Stimulated activated CD4-positive, alpha-beta T cell treated with anti-CD3 and anti-CD28 coated beads, Interleukin-12 subunit alpha, Interleukin-12 subunit beta, amount 100 ng/mL, for 48 hours (primary cell): ENCODE measurements at places on chromosomes 4 and X.

- no peak for DNase-seq
Measured at GRCh38 chrX:41703574-41704029, 14.8 kb downstream of the GPR34 start.

- no peak for DNase-seq
Measured at GRCh38 chr4:39544580-39545315, 17.5 kb upstream of the UGDH start.

GRCh38 chr4:30945586-30945985 lies 225.4 kb downstream of the PCDH7 start:
- DNase-seq: no peak

- DNase-seq: no peak
Measured at GRCh38 chr4:171342646-171343045, 470.6 kb upstream of the GALNTL6 start.

DNA sequence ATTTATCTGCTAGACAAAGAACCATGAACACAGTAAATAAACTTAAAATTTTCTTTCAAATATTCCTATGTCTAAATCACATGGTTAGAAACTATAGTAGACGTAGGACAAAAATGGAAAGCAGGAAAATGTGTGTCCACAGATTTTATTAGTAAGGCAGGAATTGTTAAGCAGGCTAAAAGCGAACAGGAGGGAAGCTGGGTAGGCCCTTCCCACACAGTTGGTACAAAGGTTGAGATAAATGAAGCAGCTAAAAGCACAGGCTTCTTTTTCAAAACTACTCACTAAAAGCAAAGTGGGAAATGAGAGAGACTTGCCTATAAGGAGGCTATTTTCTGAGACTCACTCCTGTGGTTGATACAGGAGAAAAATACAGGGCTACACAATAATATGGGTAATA lies 108.1 kb upstream of the PABPC4L start:
- DNase-seq: no peak

DNA sequence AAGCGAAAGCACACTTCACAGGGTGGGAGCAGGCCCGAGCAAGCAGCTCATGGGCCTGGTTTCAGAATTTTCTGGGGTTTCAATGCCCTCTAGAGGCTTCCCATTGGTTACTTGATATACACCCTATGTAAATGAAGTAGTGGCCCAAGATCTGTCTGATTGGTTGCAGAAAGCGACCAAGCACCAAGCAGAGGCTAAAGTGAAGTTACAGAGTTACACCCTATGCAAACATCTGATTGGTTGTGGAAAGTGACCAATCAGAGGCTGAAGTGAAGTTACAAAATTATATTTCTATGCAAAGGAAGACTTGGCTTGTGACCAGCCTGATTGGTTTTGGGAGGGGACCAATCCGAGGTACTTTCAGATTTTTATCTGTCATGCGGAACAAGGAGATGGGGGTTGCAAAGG lies 8.2 kb downstream of the FHIP1A start:
- DNase-seq: no peak

- DNase-seq: peak; percentile 4
Measured at GRCh38 chr4:104967034-104967401, 179.7 kb upstream of the TET2 start.

DNA sequence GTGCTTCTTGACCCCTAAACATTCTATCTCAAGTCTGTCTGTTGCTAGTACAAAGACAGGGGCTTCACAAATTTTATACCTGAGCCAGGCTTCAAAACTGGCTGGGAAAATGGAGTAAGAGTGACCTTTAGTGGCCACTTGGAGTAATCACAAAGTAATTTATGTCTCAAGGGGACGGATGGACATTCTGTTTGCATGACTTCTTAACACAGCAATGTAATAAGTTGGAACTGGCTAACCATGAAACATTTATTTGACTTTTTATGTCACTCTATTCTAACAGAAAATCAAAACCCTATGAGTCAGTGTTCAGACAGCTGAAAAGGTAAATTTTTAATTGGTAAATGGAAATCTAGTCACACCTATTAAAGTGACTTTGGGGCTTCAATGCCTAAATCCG lies 600.6 kb downstream of the ANKRD50 start:
- DNase-seq: no peak

DNA sequence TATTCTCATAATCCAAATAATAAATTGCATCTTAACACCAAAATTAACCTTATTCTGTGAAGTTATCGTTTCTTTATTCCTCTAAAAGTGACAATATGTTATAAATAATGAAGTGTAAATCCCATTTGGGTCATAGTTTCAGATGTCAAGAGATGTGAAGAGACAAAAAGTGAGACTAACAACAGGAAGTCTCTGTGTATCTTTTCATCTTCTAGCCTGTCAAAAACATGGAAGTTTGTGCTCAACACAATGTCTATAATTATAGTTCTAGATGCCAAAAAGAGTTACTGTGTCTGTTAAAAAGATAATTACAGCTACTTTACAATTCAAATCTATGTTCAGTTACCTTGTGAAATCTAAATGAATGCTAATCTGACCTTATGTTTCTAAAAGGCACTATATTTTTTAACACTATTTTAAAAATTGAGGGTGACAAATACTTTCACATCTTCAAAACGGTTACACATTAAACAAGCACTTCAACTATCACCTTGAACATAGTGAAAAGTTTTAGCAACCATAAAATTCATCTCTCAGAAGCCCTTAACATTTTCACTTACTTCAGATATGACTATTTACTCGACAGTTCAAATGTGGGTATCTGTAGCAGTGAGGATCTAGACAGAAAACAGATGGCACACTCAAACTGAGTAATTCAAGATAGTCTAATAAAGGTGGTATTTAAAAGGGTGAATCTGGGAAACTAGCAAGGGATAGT lies 509.8 kb downstream of the ARAP2 start:
- DNase-seq: no peak
